ENCODE measurements at places on chromosomes 1 and 21. TPM values are rescaled to one million over a fixed set of nuclear protein-coding genes. Genes with fewer than 3 reads are reported as not detected.

Gene GBP6
- 0.22 TPM for total RNA-seq

Gene FCRLA
- not detected for total RNA-seq

Gene TGFBR3
- total RNA-seq, result 28.8 TPM

Gene GNAT2
- total RNA-seq, result 1.5 TPM

Gene TMEM200B
- 0.38 TPM for total RNA-seq

Gene ARHGEF10L
- total RNA-seq, result 0.24 TPM

Gene PLOD1
- total RNA-seq, result 25.8 TPM

Gene SLC25A34
- total RNA-seq, result 0.94 TPM

Gene PDC
- total RNA-seq, result not detected

GRCh38 chr1:206672844-206673758 lies 11.6 kb upstream of the MAPKAPK2 start:
- no peaks in the 10 kb centered on the region for H3K27me3 ChIP-seq
- peaks cover 8% of the 10 kb centered on the region for H3K4me1 ChIP-seq
- no peak for DNase-seq
- no peaks in the 10 kb centered on the region for H3K36me3 ChIP-seq
- H3K4me3 ChIP-seq, result no peak overlapping the region
- H3K27ac ChIP-seq, result peak overlapping the region; percentile 63

DNA sequence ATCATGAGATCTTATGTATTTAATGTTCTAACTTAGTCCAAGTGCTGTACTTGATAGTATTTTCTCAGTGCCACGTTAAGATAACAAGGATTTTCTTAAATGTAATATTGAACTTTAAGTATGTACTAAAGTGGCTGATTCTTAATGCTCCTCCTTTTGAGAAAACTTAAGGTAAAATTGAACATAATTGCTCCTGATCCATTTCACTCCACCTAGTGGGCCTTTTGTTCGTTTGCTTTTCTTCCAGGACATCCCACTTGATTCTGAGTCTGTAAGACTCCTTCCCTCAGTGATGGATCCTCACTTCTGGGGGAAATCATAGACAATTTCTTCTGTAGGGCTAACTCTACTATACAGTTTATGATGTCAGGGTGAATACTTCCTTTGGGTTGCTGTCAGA lies 173.1 kb downstream of the LMO4 start:
- no peak for DNase-seq
- no peaks in the 10 kb centered on the region for H3K27me3 ChIP-seq
- H3K36me3 ChIP-seq, result no peaks in the 10 kb centered on the region
- H3K27ac ChIP-seq, result no peak overlapping the region
- no peak overlapping the region for H3K4me3 ChIP-seq

- H3K4me1 ChIP-seq, result no peaks in the 10 kb centered on the region
- no peak overlapping the region for H3K27ac ChIP-seq
- H3K36me3 ChIP-seq, result peaks cover 60% of the 10 kb centered on the region
- no peaks in the 10 kb centered on the region for H3K27me3 ChIP-seq
- no peak overlapping the region for H3K4me3 ChIP-seq
Measured at GRCh38 chr1:19193004-19193403, 17.1 kb downstream of the UBR4 start.

DNA sequence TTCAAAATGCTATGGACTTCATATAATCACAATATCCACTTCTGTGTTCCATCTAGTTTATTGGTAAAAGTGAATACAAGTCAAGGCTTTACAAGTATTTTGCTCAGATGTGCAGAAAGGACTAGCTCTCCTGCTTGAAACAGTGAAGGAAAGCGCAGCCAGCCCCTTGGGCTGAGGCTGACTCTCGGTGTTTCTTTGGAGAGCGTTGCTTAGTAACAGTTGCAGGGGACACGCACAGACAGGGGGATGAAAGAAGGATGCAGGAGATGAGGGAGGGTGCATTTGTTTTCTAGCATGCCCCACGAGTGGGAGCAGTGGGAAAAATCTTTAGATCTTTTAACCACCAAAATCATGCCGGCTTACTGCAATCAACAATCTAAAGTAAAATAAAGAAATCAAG lies 9.1 kb downstream of the PYCR2 start:
- H3K4me1 ChIP-seq, result peaks cover 19% of the 10 kb centered on the region
- no peak overlapping the region for H3K4me3 ChIP-seq
- H3K27ac ChIP-seq, result no peak overlapping the region
- no peaks in the 10 kb centered on the region for H3K27me3 ChIP-seq

- H3K4me3 ChIP-seq, result no peak overlapping the region
- H3K27me3 ChIP-seq, result no peaks in the 10 kb centered on the region
- DNase-seq, result no peak
- peaks cover 16% of the 10 kb centered on the region for H3K4me1 ChIP-seq
- H3K27ac ChIP-seq, result no peak overlapping the region
Measured at GRCh38 chr1:117574161-117574835, 31.6 kb upstream of the TENT5C start.

DNA sequence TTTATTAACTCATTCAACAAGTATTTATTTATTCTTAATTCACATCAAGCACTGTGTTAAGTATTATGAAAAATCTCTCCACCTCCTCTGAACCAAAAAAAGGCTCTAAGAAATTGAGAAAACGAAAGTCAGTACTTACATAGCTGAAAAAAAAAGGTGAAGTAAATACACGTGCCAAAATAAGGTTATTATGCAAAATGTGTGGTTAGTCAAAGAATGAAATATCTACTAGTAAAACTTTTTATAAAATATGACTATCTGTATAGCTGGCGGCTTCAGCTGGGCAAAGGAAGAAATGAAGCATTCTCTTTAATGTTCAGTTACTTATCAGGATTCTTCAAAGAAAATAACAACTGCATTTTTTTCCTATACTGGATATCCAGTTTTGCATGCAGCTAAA lies 35.5 kb upstream of the ASPM start:
- H3K4me1 ChIP-seq, result no peaks in the 10 kb centered on the region
- no peak overlapping the region for H3K27ac ChIP-seq
- no peak overlapping the region for H3K4me3 ChIP-seq
- peaks cover 12% of the 10 kb centered on the region for H3K36me3 ChIP-seq
- no peak for DNase-seq

- H3K27me3 ChIP-seq, result peaks cover 17% of the 10 kb centered on the region
- peaks cover 11% of the 10 kb centered on the region for H3K4me1 ChIP-seq
- H3K36me3 ChIP-seq, result no peaks in the 10 kb centered on the region
- no peak overlapping the region for H3K27ac ChIP-seq
Measured at GRCh38 chr1:166884040-166884642, 8.1 kb upstream of the TADA1 start.

- H3K4me1 ChIP-seq, result no peaks in the 10 kb centered on the region
- H3K4me3 ChIP-seq, result no peak overlapping the region
- H3K27me3 ChIP-seq, result no peaks in the 10 kb centered on the region
- no peak overlapping the region for H3K27ac ChIP-seq
Measured at GRCh38 chr1:87052961-87053360, 138.5 kb downstream of the HS2ST1 start.

DNA sequence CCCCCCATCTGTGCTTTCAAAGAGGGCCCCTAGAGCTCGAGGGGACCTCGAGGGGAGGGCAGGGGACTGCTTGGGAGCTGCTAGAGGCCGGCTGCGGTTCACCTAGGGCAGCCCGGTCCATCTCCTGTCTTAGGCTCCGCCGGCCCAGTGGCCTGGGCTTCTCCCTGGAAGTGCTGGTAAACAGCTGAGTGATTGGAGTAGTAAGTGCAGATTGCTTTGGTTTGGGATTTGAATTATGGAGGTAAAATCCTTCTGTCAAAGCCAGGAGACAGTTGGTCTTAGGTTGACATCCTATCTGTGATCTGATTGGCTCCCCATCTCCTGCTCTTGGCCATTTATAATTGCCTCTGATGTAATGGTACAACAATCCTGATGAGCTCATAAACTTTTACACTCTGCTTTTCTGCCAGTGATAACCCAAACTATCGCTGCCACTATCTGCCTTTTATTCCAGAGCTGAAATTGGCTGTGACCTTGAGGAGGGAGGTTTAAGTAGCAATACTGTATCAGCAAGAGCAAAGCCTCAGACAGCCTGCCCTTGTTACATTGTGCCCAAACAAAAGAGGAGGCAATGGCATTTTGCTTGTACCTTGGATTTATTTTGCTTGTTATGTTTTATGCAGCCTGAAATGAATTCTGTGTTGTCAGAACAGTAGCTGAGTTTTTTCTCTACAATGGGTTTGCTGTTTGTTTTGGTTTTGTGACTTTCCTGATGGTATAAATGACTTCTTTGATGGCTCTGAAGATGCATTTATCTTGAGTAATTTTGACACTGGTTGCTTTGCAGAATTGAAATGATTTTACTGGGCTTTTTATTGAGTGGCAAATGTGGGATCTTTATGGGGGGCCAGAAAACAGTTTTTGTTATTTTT lies 2.4 kb downstream of the ARID1A start:
- peaks cover 64% of the 10 kb centered on the region for H3K4me1 ChIP-seq
- H3K36me3 ChIP-seq, result no peaks in the 10 kb centered on the region
- peak; percentile 58 for DNase-seq
- H3K27ac ChIP-seq, result peak overlapping the region; percentile 77
- H3K4me3 ChIP-seq, result peak overlapping the region; percentile 83

GRCh38 chr1:44336668-44337067 lies 18.4 kb downstream of the ERI3 start:
- no peak overlapping the region for H3K27ac ChIP-seq
- DNase-seq, result no peak
- no peaks in the 10 kb centered on the region for H3K27me3 ChIP-seq
- peaks cover 19% of the 10 kb centered on the region for H3K36me3 ChIP-seq
- H3K4me1 ChIP-seq, result no peaks in the 10 kb centered on the region
- H3K4me3 ChIP-seq, result no peak overlapping the region

GRCh38 chr21:32114419-32115035 lies 164.3 kb downstream of the MIS18A start:
- no peaks in the 10 kb centered on the region for H3K36me3 ChIP-seq
- no peak overlapping the region for H3K4me3 ChIP-seq
- H3K27me3 ChIP-seq, result no peaks in the 10 kb centered on the region

DNA sequence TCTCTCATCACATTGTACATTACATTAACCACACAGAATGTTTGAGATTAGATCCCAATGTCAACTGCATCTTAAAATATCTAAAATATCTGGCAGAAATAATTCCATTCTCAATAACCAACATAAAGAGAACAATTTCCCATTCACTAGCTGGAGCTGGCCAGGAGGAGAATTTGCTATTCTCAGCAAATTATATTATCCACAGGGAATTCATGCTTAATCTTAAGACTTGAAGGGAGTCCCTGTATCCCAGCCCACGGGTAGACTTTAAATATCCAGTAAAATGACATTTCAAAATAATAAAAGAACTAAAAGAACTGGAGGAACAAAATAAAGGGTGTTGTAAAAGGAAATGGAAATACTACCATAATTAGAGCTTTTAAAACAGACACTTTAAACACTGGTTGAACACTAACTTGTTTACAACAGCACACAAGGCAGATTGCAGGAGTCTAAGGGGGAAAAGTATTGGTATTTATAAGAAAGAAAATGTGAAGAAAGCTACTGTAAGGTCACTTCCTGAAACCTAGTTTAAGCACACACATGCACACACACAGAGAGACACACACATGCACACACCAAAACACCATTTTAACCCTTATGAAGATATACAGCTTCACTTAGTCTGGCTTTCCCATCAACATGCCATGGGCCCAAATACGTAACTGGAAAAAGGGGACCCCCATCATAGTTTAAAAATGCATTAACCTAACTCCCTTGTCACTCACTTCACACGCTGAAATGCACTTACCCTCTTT lies 107.0 kb downstream of the PTPN14 start:
- H3K4me3 ChIP-seq, result no peak overlapping the region
- no peaks in the 10 kb centered on the region for H3K4me1 ChIP-seq
- no peaks in the 10 kb centered on the region for H3K36me3 ChIP-seq
- H3K27me3 ChIP-seq, result no peaks in the 10 kb centered on the region
- no peak for DNase-seq
- H3K27ac ChIP-seq, result no peak overlapping the region

DNA sequence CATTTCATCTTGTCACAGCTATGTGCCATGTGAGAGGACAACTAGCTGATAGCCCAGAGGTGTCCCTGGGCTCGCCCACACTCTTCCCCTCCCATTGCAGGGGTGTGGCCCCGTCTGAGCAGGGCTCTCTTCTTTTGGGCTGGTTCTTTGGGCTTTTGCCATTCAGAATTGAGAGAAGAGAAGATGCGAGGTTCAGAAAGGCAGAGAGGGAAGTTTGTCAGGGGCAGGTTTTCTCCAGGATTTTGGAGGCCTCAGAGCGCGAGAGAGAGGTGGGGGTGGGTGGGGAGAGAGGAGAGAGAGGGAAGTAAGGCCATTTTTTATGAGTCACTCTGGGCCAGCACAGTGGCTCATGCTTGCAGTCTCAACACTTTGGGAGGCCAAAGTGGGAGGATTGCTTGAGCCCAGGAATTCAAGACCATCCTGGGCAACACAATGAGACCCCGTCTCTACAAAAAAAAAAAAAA lies 5.2 kb downstream of the IFI6 start:
- no peak overlapping the region for H3K4me3 ChIP-seq
- H3K27me3 ChIP-seq, result no peaks in the 10 kb centered on the region

- H3K27ac ChIP-seq, result no peak overlapping the region
- H3K36me3 ChIP-seq, result peaks cover 12% of the 10 kb centered on the region
- no peaks in the 10 kb centered on the region for H3K27me3 ChIP-seq
Measured at GRCh38 chr1:88777604-88778149, 93.6 kb downstream of the PKN2 start.

DNA sequence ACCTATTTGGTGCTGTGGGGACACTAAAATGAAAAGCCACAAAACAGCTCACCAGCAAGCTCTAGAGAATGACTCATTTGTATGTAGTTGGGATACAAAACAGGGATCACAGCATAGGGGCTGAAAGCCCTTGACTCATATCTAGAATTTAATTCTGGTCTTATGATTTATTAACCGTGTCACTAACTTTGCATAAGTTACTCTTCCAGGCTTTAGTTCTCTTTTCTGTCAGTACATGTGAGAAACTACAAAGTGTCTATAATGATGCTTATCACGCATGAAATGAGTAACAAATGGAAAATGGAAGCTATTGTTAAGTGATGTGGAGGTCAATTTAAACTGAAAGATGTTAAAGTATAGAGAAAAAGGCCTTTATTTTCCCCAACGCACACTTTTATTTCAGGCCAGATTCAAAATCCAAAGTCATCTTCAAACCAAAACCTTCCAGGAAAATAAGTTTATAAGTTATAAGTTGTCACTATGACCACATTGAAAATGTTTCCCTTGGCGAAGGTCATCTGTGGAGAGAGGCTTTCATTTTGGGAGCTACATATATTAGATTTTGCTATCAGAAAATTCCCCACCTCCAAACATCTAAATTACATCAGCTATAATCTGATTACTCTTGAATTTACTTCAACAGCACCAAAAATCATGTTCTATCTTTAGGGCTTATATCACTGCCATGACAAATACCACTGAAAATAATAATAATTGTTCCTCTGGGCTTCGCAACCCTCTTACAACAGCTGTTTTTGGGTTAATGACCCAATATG lies 430.5 kb downstream of the MRPL39 start:
- DNase-seq, result no peak
- H3K4me1 ChIP-seq, result no peaks in the 10 kb centered on the region
- H3K27me3 ChIP-seq, result no peaks in the 10 kb centered on the region
- H3K36me3 ChIP-seq, result no peaks in the 10 kb centered on the region

DNA sequence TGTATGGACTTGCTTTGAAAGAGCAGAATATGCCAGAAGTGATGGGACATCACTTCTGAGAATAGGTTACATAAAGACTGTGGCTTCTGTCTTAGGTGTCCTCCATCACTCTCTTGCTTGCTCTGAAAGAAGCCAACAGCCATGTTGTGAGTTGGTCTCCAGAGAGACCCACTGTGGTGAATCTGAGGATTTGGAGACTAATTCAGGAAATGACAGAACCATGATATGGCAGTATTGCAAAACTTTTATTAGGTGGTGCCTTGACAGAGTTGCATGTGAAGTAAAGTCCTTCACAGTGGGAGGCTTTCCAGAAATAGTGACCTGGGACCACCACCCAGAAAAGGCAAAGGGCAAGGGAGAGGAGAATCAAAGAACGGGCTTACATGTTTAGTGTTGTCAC lies 628.6 kb downstream of the KCNT2 start:
- no peak overlapping the region for H3K4me3 ChIP-seq
- H3K36me3 ChIP-seq, result no peaks in the 10 kb centered on the region
- H3K27ac ChIP-seq, result no peak overlapping the region
